ENCODE measurements at places on chromosomes 7 and 10.

DNA sequence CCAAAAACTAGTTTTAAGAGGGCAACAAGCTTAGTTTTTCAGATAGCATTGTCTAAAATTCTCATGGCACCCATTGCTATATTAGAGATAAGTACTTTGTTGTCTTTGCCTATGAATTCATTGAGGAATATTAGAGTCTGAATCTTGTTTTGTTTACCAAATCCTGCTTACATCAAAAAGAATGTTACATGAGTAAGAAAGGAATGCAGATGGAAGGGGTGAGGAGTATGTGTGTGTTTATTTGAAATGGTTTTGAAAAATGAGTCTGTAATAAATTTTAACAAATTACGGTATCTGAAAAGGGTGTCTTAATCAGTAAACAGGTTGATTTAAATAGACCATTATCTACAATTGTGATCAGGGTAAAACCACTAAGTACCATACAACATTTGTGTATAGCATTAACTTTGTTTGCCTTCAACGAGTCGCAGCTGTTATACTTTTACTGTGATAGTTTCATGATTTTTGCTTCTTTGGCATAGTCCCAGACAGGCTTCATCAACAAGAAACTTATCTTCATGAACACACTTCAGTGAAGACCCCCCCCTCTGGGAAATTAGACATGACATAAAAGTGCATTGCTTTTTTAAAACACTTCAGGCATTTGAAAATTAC is 1183.9 kb upstream of the C7orf33 start:
- no peak for DNase-seq

DNA sequence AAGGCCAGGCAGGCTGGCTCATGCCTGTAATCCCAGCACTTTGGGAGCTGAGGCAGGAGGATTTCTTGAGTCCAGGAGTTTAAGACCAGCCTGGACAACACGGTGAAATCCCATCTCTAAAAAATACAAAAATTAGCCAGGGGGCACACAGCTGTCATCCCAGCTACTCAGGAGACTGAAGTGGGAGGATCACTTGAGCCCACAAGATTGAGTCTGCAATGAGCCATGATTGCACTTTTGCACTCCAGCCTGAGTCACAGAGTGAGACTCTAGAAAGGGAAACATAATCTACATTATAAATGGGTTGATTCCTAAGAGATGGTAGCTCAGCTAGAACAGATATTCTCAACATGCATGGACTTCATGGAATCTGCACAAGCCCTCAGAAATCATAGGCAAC is 6.3 kb upstream of the LIPF start:
- no peak for DNase-seq

DNA sequence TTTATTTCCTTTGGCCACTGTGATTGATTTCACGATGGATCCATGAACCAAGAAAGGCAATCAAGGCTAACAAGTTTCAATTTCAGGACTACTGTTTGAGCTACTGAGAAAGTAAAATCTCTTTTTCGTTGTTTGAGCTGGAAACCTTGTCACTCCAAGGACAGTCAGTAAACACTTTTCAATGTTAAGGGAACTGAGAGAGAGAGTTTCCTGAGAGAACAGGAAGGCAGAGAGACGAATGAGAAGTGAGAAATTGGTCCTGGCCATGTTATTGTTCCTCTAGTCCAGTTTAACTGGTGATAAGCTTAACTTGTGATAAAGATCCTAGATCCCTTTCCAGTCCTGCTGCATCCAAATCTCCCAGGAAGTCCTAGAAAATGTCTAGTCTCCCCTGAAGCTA is 909 bp upstream of the AKR1D1 start:
- DNase-seq = no peak

GRCh38 chr10:6507311-6507710 is 72.8 kb downstream of the PRKCQ start:
- no peak for DNase-seq

DNA sequence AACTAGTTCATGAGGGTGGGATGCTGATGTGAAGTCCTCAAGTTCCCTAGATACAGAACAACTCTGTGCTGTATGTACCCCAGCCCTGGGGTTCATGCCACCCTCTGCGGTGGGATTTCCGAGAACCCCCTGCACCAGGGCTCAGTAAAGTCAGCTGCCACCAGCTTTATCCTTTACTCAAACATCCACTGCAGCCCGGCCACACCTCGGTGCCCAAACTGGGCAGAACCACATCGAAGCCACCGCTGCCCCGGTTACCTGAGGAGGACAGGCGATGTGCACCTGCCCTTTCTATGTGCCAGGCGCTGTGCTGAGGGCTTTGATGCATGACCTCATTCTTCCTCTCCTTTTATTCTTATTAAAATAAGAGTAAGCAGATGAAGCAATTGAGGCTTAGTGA is 9.9 kb upstream of the CALML5 start:
- no peak for DNase-seq

GRCh38 chr10:61752111-61753011 is 89.6 kb downstream of the CABCOCO1 start:
- DNase-seq = no peak

GRCh38 chr10:115957012-115957399 is 316.0 kb downstream of the GFRA1 start:
- no peak for DNase-seq

DNA sequence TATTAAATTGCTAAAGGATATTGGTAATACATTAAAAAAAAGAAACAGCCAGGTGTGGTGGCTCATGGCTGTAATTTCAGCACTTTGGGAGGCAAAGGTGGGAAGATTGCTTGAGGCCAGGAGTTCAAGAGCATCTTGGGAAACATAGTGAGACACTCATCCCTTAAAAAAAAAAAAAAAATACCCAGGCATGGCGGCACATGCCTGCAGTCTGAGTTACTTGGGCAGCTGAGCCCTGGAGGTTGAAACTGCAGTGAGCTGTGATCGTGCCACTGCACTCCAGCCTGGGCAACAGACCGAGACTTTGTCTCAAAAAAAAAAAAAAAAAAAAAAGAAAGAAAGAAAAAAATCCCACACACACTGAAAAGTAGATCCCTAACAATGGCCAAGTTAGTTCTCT is 59.7 kb downstream of the MACC1 start:
- DNase-seq = no peak
